ENCODE measurements at places on chromosomes 1 and 21.

- DNase-seq = no peak
Measured at GRCh38 chr21:43361127-43361492, 65.8 kb downstream of the SIK1 start.

DNA sequence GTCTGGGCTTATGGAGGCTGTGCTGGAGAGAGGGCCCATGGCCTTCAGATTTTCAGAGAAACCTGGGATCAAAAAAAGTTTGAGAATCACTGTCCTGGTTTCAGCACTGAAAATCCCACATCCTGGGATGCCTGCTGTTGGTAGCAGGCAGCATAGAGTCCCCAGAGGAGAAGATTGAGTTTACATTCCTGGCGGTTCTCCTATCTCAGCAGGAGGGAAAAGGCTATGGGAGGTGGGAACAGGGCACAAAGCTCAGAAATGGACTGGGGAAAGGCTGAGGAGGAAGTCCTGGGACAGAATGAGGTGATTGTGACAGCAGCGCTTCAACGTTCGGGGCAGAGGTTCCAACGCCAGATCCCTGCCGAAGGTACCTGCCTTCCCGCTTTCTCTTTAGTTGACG lies 103.4 kb downstream of the ETS2 start:
- no peak for DNase-seq

GRCh38 chr21:35048183-35048601 lies 910 bp downstream of the RUNX1 start:
- DNase-seq = no peak

GRCh38 chr1:78267513-78268218 lies 221.9 kb downstream of the GIPC2 start:
- DNase-seq = no peak

DNA sequence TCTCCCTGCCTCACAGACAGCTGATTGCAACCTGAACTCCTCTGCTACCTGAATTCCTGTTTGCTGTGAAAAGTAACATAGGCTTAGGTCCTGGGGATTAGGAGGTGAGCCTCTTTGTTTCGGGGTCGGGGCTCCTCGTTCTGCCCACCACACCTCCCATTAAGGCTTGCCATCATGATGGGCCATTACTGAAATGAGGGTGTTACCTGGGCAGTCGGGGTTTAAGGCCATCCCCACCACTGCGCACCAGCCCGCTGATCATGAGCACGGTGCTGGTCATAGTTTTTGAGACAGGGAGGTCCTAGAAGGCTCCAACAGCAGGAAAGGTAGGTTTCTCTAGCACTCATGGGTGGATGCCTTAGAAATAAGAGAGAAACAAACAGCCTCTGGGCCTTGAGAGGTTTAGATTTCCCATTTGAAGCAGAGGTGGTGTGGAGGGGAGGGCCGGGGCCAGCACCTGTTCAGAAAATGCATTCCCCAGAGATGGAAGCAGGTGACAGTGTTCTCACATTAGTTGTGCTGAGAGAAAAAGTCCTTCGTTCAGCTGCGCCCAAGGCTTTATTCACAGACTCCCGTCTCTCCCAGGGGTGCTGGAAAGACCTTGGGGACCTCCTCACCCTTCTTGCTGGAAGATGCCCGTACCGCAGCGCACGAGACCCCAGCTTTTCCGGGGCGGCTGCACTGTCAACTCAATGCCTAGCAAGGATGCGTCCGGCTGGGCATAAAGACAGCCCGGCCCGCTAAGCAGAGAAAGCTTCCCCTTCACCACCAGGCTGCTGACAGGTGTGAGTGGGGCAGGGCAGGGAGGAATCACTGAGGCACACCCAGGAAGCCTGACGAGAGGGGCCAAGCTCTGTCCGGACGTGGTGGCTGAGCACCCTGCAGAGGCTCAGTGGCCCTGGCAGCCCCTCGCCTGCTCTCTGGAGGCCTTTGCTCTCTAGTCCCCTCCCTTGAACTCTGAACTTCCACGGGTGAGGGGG lies 125.5 kb downstream of the PGBD5 start:
- no peak for DNase-seq

DNA sequence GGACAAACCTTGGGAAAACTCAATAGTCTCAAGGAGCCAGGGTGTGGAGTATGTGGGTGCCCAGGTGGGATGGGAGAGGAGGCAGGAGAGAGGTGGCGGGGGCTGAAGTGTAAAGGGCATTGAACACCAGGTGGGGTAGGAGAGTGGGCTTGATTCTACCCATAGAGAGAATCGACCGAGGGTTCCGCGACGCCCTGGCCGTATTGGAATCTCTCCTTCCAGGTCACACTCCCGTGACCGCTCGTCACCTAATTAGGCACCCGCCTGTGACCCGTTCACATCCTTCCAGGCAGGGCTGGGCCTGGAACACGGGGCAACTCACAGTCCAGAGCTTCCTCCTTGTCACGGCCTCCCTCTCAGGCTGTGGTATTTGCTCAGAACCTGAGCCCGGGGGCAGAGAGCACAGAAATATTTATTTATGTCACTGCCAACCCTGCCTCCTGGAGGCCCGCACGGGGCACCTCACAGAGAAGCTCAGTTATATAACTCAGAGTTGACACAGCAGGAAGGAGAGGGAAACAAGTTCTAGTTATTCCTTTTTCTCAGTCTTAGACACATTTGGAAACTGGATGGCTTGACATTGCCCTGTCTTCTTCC lies 12.0 kb downstream of the NCMAP start:
- DNase-seq = no peak

All from stimulated activated CD8-positive, alpha-beta memory T cell treated with anti-CD3 and anti-CD28 coated beads, Interleukin-4, amount 100 ng/mL, for 4 hours (primary cell).